ENCODE measurements at places on chromosomes 3 and 15. TPM values are rescaled to one million over a fixed set of nuclear protein-coding genes. Genes with fewer than 3 reads are reported as not detected.

GRCh38 chr3:39187372-39188155 is 4.8 kb downstream of the XIRP1 start:
- no peak for DNase-seq

GRCh38 chr15:51223771-51224229 is 114.6 kb downstream of the CYP19A1 start:
- no peak for DNase-seq

DNA sequence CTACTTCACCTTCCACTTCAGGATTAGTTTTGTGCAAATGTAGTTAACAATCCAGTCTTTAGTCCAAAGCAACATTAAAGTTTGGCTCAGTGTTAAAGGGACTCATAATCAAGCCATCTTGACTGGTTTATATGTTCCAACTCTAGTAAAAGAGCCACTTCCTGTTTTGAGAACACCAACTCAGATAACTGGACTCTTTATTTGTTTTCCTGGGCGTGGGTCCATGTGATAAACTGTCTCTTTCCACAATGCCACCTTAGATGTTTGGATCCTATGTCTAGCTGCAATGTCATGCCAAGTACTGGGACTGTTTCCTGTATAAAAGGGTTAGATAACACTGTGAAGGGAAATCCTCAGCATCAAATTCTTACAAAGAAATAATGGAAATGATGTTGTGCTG is 545.0 kb downstream of the PYDC2 start:
- DNase-seq: no peak

ZNF662 gene
- 23.0 TPM for total RNA-seq

KBTBD13 gene
- total RNA-seq: not detected

PRR20G gene
- not detected for total RNA-seq

C3orf80 gene
- 2.0 TPM for total RNA-seq

TMCC1 gene
- total RNA-seq: 68.0 TPM
